ENCODE measurements at places on chromosomes 16 and 17.

DNA sequence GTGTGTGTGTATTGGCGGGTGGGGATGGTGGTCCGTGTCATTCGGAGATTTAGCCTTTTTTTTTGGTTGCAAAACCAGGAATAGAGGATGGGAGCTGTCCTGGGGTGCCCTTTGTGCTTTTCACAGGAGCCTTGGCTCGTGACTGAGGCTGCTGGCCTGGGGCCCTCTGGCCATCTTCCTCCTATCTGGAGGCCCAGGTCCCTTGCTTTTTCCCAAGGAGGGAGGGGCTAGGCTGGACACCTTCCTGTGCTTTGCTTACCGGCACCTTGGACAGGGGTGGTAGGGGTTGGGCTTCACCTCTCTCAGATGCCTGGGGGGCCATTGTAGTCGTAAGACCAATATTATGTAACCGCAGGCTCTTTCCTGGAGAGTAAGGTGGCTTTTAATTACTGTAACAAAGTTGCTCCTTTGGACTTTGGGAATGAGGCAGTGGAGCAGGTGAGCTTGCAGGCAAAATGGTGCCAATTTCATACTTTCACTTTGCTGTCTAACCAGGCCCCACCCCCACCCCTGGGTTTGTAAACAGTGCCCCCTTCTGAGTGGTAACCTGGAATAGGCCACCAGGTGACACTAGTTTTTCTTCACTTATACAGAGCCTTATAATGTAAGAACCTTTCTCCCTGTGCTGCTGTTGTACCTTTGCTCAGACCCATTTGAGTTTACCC lies 1.2 kb downstream of the DYNLL2 start:
- peak; percentile 23 for DNase-seq

- peak; percentile 19 for DNase-seq
Measured at GRCh38 chr16:66553223-66553622, 847 bp downstream of the CKLF start.

DNA sequence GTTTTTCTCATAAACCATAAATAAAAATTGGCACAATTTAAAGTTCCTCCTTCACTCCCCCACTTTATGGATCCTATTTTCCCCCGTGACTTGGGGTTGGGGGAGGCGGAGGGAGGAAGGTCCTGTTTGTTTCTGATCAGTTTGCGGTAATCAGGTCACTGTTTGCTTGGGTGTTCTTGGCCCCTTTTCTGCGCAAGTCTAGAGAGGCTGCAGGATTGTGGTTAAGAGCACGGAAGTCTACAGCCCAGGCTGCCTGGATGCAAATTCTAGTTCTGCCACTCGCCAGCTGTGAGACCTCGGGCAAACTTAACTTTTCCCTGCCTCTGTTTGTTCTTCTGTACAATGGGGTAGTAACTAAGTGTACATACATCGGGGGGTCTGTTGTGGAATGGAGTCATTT lies 12.1 kb downstream of the ATP2C2 start:
- DNase-seq: no peak

DNA sequence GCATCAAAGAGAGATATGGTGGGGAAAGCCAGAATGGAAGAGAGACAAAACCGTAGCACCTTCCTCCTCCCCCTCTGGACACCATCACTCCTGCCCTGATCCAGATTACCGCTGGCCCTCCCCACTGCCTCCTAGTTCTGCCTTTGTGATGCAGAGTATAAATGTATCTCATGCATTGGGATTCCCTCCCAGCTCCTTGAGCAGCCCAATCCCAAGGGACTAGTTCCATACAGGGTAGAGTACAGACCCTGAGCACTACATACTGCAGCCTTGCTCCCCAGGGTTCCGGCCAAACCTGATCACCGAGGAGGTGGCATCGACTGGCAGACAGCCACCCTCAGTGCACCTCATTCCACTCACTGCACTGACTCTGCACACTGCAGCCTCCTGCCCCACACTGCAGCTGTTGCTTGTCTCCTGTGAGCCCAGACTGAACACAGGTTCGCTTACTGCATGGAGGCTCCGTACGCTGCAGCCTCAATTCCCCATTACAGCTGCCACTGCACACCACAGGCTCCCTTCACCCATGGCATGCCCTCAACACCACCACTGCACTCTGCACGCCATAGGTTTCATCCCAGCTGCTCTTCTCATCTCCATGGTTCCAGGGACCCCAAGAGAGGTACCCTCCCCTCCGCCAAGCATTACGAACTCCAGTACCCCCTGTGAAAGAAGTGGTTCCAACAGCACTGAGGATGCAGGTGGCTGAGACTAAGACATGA lies 1.7 kb upstream of the THRA start:
- no peak for DNase-seq

GRCh38 chr17:4771519-4772234 lies at the start of gene TM4SF5:
Gene TM4SF5 (plus strand): TSS chr17:4771886. CDS start chr17:4771923, 37 bp downstream.
- DNase-seq: no peak

- DNase-seq: no peak
Measured at GRCh38 chr16:23351360-23351759, 49.3 kb downstream of the SCNN1B start.

DNA sequence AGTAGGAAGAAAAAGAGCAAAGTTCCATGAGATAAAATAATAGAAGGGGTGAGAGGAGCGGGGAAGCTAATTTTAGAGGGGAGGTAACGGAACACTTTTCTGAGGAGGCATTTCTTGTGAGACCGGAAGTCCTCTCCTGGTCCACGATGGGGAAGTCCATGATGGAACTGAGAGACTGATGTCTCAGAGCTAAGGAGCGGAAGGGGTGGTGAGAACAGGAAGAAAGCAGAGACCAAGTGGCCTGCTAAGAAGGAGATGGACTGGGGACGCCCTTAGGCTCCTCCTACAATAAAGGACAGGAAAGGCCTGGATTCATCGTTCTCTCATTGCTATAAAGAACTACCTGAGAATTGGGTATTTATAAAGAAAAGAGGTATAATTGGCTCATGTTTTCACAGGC lies 59.4 kb downstream of the ADAMTS18 start:
- DNase-seq: no peak

DNA sequence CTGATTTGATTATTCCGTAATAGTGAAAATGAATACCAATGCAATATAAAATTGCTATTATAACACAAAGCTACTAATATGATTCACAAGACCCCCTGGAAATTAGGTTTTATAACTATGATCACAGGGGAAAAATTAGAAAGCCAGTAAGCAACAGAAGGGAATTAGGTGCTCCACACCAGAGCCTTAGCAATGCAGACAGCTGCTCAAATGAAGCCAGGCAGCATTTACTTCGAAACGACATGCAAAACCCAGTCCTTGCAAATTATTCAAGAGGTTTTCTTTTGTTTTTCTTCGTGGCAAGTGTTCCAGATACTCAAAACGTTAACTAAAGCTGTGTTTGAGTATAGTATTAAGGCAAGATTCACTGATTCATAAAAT lies 47.9 kb downstream of the TOX3 start:
- DNase-seq: no peak

GRCh38 chr16:51151435-51151960 lies 428 bp upstream of the SALL1 start:
- DNase-seq: no peak

DNA sequence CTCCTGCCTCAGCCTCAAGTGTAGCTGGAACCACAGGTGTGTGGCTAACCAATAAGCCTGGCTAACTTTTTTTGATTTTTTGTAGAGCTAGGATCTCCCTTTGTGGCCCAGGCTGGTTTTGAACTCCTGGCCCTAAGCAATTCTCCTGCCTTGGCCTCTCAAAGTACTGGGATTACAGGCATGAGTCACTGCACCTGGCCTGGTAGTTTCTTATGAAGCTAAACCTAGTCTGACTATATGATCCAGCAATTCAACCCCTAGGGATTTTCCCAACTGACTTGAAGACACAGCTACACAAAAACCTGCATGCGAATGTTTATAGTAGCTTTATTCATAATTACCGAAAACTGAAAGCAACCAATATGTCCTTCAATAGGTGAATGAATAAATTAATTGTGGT lies 176.2 kb upstream of the IRX3 start:
- DNase-seq: no peak

DNA sequence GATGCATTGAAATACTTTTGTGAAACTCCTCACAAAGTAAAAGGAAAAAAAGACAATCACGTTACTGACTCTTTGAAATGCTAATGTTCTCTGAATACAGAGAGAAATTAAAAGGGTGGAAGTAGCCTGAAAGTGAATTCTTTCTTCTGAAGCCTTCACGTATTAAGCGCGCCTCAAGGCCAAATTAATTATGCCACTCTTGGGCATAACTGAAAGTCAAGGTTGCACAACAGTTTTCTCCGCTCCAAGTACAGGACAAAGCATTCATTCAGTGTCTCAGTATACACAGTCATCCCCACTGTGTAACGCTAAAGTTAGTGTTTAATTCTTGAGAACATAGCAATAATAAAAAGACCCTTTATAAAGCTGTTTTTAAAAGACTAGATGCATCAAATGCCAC lies 21.5 kb downstream of the PARN start:
- no peak for DNase-seq

DNA sequence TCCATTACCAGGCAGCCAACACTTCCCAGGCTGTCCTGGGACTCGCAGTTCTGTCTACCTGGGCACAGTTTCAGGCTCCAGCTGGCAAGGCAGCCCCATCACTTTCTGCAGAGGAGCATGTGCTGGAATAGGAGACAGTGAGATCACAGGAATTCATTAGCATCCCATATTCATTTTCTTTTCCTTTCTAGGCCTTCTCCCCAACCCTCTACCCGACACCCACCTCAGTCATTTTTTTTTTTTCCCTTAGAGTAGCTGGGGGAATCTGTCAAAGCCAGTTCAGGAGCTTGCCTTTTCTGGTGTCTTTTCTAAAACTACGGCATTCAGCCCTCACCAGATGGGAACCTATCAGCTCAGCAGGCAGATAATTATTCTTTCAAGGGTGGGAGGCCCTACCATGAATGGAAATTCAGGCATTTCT lies 42.4 kb upstream of the FBXO47 start:
- DNase-seq: no peak

- DNase-seq: no peak
Measured at GRCh38 chr16:55539049-55539448, 27.4 kb upstream of the CAPNS2 start.

GRCh38 chr17:55817397-55817709 lies 66.5 kb downstream of the PCTP start:
- DNase-seq: no peak

- no peak for DNase-seq
Measured at GRCh38 chr17:6286233-6286632, 148.7 kb downstream of the AIPL1 start.

DNA sequence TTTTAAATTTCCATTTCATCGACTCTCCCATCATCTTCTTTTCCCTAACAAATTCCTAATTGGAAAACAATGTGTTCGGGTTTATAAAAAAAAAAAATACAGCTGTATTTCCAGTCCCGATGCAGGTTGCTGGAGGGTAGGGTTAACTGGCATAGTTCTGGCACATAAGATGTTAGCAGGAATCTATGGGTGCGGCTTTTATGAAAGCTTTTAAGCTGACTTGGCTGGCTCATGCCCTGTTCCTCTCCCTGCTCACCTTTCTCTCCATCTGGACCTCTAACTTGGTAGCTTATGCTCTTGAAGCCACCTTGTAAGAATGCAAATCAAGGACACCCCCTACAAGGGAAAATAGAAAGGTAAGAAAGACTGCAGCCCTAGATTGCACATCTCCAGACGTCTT lies 33.2 kb upstream of the KCNJ2 start:
- no peak for DNase-seq
